ENCODE measurements at places on chromosomes 2 and 18.

DNA sequence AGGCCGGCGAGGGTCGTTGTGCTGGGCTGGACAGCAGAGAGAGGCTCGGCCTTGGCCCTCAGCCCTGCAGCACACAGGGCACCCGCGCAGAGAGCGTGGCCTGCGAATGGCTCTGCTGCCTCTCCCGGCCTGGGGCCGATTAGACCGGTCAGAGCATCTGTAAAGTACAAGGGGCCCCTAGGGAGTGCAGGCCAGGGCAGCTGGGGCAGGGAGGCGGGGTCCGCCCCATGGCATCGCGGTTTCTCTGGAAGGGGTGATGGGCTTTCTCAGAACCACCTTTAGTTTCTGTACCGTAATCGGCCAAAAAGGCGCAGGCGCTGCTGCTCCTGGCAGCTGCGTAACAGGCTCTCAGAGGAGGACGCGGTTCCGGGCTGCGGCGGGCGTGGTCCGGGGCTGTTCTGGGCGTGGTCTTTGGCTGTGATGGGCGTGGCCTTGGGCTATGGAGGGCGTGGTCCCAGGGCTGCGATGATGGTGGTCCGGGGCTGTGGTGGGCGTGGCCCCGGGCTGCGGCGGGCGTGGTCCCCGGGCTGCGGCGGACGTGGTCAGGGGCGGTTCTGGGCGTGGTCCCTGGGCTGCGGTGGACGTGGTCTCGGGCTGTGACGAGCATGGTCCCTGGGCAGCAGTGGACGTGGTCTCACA is 1.5 kb upstream of the GPR148 start:
- DNase-seq, result no peak

DNA sequence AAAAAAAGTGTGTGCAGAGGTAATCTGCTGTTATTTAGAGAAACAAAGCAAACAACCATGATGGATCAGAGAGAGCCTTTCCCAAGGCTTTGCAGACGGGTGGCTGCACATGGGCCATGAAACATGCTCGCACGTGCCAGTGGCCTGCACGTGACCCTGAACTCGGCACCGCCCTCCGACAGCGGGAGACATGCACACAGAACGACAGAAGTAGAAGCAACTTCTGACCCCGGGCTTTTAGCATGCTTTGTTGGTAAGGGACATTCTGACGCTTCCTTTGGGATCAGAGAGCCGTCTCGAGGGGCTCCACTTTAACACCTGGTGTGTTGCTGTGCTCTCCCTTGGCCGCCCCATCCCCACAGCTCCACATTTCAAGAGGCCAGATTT is 112.5 kb downstream of the KCNF1 start:
- DNase-seq, result no peak

GRCh38 chr2:26847307-26847654 is 651 bp upstream of the DPYSL5 start:
- DNase-seq, result no peak

GRCh38 chr2:156908825-156909224 is 348.7 kb upstream of the GALNT5 start:
- peak; percentile 55 for DNase-seq

DNA sequence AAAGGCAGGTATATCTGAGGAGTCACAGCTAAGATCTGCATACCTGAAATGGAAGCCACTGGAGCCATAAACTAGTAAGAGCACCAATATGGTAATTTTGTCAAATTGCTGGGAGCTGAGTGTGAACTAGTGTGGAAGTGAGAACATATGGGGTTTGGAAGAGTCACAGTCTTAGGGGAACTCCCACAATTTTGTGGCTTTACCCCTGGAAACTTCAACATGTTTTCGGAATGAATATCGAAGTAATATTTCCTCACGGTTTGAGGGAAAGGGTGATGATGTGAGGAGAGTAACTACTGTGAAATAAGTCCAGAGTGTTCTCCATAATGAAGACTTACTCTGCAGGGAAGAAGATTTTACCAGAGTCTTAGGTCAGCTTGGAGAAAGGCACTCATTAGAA is 565.9 kb downstream of the RIT2 start:
- no peak for DNase-seq

DNA sequence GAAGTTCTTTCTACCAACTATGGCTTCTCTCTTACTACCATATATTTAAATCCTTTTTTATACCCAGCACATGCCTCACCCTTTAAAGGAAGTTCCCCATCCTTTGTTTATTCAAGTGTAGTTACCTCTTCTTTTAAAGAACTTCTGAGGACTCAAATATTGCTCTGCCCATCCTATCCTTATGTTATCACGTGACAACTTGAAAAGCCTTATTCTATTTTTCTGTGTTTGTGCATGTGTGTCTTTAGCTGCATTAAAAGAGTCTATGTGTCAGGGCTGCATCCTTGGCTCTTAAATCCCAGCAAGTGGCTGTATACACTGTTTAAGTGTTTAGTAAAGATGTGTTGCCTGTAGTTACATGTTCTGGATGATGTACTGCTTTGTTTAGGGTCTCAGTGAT is 22.5 kb downstream of the FSHR start:
- DNase-seq, result no peak

GRCh38 chr2:205720451-205720902 is 38.2 kb downstream of the NRP2 start:
- DNase-seq, result no peak

DNA sequence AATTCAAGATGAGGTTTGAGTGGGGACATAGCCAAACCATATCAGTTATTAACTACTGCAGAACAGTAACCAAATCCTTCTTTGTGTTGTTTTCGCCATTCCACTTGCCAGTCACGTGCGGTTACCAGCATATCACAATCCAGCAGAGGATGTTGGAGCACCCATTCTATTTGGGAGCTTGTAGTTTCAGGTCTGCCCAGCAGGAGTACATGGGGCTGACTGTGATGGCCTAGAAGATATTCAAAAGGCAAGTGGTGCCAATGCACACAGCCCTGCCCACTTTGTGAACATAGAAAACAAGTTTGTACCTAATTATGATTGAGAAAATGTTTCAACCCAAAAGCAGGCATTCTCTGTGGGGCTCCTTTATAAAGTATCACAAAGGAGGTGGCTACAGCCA is 57.0 kb downstream of the ZNF519 start:
- DNase-seq, result no peak

DNA sequence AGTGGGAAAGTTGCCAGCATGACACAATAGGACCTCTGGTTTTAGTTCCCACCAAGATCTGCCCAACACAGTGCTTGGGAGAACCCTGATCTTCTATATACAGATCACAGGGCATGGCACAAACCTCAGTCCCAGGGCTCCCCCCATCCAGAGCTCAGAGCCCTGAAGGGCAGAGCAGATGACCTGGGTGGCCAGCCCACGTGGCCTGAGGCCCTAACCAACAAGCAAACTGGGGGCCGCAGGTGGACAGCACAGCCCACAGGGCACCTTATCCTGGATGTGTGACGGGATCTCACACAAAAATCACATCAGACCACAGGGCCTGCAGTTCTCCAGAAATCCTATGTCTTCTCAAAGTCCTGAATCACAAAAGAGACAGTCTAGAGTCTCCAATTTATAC is 34.7 kb downstream of the CRACDL start:
- no peak for DNase-seq

GRCh38 chr2:96097441-96097840 is 18.9 kb downstream of the ADRA2B start:
- no peak for DNase-seq

- DNase-seq, result peak; percentile 43
These were observed 51.6 kb upstream of the RAPH1 start for GRCh38 chr2:203586696-203587095.

- no peak for DNase-seq
These were observed 212.9 kb downstream of the CYP26B1 start for GRCh38 chr2:71934595-71935261.

DNA sequence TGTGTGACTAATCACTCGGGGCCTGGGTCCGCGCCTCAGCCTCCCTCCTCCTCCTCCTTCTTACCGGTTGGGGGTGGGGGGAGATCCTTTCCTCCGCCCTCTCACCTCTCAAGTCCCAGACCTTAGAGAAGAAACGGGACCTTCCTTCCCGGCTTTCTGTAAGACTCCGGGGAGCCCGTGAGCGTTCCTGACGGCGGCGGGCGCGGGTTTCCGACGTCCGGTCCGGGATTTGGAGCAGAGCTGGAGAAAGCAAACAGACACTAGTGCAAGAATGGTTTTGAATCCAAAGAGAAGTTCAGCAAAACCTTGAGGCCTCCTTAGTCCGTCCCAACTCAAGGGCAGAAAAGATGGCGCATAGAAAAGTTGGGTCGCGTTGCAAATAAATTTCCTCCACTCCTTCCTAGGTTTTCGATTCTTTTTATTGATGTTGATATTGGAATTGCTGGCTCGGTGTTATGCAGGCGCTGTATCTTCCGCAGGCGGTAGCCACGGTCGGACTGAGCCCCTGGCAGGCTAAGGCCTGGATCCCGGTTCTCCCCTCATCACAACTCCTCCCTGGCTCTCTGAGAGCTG is 2.0 kb downstream of the DLX1 start:
- no peak for DNase-seq

GRCh38 chr2:8264981-8265380 is 416.9 kb upstream of the ID2 start:
- DNase-seq, result no peak

DNA sequence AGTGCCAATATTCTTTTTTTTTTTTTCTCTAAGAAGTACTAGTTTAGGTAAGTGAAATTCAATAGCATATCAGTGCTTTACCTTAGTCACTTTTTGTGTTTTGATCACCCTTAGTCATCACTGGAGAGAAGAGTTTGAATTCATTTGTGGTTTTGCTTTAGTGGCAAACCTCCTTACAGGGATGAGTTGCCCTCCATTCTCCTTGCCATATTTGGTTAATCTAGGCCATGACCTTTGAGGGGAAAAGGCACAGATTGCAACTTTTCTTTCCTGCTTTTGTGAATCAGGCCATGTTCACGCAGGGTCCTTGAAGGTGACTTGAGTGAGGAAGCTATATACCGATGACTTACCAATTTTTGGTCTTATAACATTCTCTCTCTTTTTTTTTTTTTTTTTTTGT is 34.4 kb downstream of the PLEKHA3 start:
- DNase-seq, result peak; percentile 29

DNA sequence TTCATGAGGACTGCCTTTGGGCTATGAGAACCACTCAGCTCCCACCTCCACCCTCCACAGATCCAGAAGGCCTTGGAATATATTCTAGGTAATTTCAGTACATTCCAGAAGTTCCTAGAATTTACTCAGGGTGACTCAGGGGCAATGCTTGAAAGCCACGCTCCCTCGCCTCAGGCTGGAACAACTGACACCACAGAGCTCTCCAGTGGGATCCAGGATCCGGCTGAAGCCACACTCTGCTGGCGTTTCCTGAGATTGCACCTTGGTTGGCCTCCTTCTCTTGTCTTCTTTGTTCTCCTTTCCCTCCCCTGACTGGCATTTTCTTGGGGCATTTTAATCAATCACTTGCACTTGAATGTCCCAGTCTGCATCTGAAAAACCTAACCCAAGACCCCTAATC is 92.6 kb upstream of the KCNE4 start:
- no peak for DNase-seq

GRCh38 chr2:228140934-228141528 is 40.5 kb downstream of the SPHKAP start:
- no peak for DNase-seq

GRCh38 chr2:36579297-36579664 is 18.7 kb downstream of the FEZ2 start:
- DNase-seq, result no peak

DNA sequence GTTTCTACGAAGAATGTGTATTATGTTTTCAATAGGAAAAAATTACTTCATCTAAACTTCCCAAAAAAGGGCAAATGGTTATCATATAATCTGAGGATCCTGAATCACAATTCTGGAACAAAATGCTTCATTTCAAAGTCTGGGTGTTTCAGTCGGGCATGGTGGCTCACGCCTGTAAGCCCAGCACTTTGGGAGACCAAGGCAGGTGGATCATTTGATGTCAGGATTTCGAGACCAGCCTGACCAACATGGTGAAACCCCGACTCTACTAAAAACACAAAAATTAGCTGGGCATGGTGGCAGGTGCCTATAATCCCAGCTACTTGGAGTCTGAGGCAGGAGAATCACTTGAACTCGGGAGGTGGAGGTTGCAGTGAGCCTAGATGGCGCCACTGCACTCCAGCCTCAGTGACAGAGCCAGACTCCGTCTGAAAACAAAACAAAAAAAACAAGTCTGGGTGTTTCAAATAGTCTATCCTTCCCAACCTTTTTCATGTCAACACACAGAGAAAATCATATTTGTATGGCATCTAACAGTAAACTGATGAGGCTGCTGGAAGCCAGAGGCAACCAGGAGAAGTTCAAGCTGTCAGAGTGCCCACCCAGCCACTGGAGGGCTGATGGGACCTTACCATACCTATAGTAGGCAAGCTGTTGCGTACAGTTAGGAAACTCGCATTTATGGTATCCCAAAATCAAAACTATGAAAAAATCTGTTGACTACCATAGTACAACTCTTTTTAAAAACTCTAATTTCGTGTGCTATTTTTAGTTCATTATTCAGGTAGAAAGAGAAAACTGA is 14.6 kb downstream of the NBAS start:
- no peak for DNase-seq

GRCh38 chr2:201628545-201628944 is 14.8 kb downstream of the TMEM237 start:
- DNase-seq, result no peak

DNA sequence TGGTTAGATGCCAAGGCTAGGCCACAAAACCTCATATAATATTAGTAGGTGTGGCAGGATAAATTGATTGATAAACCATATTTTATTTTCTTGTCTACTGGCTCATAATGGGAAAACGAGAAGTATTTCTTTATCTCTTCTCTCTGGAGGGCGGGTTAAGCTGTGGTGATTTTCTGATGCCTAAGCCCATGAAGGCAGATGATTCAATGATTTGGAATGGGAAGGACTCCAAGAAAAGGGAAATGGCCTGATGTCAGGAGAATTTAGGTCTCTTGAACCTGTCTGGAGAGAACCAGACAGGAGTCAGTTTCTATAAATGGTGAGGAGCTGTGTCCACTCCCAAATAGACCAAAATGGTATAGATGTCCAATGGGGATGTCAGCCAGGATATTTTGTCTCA is 18.7 kb upstream of the MAP4K3 start:
- no peak for DNase-seq

DNA sequence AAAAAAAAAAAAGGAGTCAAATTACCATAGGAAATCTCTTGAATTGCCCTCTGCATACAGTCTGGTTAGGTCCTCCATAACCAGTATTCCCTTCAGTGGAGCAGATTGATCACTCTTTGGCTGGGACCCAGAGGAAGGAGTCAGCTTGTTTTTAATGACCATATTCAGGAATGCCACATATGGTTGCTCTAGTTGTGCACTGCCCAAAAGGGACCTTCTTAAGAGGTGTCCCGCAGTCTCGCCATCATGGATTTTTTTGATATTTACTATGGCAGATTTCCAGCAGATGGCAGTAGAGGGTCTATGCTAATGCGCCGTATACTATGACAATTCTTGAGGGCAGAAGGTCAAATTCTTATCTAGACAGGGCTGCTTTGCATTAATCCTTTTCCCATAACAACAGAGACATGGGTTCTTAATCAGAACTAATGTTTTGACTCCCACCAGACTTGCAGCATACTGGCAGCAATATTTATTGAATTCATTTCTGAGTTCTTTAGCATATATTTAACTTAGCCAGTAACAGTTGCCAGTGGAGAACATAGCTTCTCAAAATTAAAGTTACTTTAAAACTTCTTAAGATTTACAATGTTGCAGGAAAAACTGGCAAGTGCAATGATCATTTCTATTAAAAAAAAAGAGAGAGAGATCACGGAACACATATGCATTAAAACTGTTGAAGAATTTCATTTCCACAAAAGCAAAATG is 31.8 kb upstream of the INPP4A start:
- no peak for DNase-seq

Measured in epithelial cell of prostate (primary cell).